ENCODE measurements at places on chromosomes 1 and 21.

GRCh38 chr21:26846036-26846931, 1.1 kb upstream of the ADAMTS1 start:
- no peak for DNase-seq

DNA sequence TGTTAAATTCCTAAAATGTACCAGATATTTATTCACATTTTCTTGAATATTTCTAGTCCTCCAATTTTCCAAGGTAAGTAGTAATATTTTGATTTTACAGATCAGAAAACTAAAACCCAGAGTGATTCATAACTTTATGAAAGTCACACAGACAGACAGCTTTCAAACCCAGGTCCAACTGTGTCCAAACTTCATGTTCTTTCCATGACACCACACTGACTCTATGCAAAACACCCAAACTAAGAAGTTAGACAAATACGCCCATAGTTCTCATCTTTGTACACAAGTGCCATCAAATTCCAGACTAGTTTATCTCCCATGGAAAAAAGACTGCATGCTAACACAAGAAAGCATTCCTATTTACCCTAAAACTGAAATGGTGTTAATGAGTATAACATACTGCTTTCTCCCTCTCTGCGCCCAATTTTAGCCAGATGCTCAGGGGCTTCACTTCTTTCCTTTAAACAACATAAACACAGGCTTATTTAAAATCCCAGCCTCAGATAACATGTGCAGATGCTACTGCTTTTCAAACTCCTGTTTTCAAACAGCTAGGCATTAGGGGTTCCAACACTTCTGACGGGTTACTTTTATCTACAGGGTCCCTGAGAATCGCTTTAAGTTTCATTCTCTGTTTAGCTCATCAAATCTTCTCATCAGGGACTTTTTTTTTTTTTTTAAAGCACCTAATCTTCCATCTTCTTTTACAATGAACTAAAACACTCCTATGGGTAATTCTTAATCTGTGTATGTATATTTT, 44.6 kb downstream of the WASF2 start:
- DNase-seq, result no peak

GRCh38 chr1:10832703-10833102, 36.3 kb upstream of the CASZ1 start:
- DNase-seq, result no peak

DNA sequence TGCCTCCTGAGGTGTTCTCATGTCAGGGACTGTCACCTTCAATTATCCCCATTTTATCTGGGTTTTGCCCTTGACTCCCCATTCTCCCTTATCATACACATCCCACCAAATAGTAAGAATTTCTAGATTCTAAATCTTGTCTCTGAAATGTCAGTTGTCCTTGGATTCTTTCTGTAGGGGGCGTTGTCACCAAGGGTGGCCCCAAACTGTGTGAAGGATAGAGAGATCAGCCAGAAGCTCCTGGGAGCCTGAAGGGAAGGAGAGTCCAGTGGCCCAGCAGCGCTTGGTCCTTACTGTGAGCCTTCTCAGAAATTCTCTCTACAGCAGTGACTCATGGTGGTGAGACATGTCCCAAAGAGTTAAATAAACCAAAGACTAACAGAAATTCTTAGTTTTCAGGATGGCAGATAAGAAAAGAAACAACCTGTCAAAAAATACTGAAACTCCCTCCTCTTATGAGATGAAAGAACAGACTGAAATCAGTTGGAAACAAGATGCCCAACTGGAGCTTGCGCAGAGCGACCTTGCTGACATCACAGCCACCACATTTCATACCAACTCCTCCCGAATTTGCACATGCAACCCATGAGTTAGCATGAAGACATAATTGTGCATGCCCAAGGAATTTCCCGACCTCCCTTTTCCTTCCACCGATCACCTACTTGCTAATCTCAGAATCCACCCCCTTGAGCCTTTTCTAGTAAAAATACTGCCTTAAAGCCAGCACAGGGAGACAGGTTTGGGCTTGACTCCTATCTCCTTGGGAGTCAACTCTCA, 109.8 kb downstream of the ELAVL4 start:
- DNase-seq, result no peak

- no peak for DNase-seq
These were observed 43.4 kb downstream of the PLPP3 start for GRCh38 chr1:56535939-56536338.

GRCh38 chr1:174996476-174996875, 3.3 kb upstream of the CACYBP start:
- DNase-seq, result no peak

DNA sequence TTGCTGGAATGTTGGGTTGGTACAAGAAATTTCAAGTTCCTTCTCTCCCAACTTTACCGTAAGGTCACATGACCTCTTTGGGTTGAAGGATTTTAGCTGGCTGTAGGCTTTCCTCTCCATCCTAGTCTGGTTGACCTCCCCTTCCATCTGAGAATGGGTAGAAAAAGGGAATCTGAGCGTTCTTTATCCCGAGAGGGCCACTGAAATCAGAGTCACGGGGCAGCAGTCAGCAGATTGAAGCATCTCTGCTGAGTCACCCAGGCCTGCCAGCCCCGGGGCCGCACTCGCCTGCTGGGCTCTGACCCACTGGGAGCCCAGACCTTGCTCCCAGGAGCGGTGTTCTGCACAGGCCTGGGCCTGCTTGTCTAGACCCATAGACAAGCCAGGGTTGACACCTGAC, 31.0 kb downstream of the TMCC2 start:
- no peak for DNase-seq

DNA sequence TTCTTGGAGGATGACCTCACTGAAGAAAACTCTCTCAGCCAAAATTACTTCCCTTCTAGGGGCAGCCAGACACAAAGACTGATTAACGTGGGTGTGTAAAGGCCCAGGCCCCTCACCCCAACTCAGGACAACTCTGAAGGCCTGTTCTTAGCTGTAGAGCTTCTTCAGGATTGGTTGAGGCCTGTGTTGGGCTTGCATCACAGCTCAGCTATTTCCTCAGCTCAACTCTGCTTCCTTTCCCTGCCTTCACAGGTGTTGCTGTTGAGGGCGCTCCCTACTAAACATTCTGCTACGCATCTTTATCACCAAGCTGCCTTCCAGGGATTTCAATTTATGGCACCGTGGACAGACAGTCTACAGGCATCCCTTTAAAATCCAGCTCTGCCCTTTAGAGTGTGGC, 36.8 kb downstream of the MAB21L3 start:
- DNase-seq, result no peak

GRCh38 chr1:155113450-155113980, 14.2 kb upstream of the EFNA1 start:
- DNase-seq, result no peak

DNA sequence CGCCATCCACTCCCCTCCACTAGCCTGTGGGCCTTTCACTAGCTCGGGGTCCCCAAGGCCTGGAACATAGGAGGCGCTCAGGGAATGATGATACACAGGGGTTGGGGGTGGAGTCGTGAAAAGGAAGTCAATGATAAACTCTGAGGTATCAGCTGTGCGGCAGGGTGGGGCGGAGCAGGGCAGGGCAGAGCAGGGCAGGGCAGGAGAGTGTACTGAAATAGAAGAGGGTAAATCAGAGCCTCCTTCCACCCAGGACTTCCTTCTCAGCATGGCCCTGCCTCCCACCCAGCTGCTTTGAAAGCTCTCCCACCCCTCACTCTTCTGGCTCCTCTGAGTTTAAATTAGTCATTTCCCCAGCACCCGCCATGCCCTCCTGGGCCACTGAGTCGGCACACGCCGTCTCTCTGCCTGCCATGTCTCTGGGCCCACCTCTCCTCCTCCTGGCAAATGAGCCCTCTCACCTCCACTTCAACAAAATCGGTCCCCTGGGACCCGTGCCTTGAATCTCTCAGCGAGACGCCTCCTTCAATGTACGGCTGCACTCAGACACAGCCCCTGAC, 16.9 kb downstream of the CAPZB start:
- no peak for DNase-seq

DNA sequence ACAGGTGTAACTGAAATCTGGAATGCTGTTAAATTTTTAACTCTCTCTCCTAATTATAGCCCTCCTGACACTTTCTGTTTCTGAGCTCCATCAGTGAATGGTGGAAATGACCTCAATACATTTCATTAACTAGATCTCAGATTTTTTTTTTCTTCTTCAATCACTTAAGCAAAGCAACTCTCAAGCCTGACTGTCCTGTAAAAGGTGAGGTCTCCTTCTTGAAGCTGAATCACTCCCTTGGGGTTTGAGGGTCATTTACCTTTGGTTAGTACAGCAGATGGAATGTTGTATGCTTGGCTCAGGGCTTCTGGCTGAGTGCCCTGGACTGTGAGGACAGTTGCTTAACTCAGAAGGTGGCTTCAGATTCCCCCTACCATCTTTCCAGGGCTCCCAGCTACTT, 518.7 kb downstream of the PTPRC start:
- DNase-seq, result peak; percentile 63
